ENCODE measurements at places on chromosomes 5 and 9. TPM values are rescaled to one million over a fixed set of nuclear protein-coding genes. Genes with fewer than 3 reads are reported as not detected.

GRXCR2 gene
- total RNA-seq = not detected

SHOC1 gene
- not detected for total RNA-seq

DMRT2 gene
- total RNA-seq = 18.8 TPM

SPINK7 gene
- not detected for total RNA-seq

C1QTNF3 gene
- 3.2 TPM for total RNA-seq

FOXI1 gene
- not detected for total RNA-seq

CACNA1B gene
- total RNA-seq = 2.4 TPM

GRCh38 chr5:132063090-132063911, 2.8 kb downstream of the IL3 start:
- H3K27me3 ChIP-seq = no peaks in the 10 kb centered on the region
- no peak overlapping the region for H3K27ac ChIP-seq
- H3K4me1 ChIP-seq = no peaks in the 10 kb centered on the region
- H3K36me3 ChIP-seq = no peaks in the 10 kb centered on the region

GRCh38 chr5:137341831-137342230, 157.3 kb downstream of the SPOCK1 start:
- H3K27ac ChIP-seq = no peak overlapping the region
- H3K4me1 ChIP-seq = peaks cover 3% of the 10 kb centered on the region
- no peak overlapping the region for H3K4me3 ChIP-seq
- DNase-seq = no peak
- no peaks in the 10 kb centered on the region for H3K36me3 ChIP-seq
- H3K27me3 ChIP-seq = peaks cover 7% of the 10 kb centered on the region

GRCh38 chr9:121566481-121567465, 67.1 kb upstream of the GGTA1 start:
- no peak for DNase-seq
- H3K27me3 ChIP-seq = peaks cover 9% of the 10 kb centered on the region
- H3K27ac ChIP-seq = peak overlapping the region; percentile 12
- peaks cover 41% of the 10 kb centered on the region for H3K4me1 ChIP-seq
- peak overlapping the region; percentile 71 for H3K4me3 ChIP-seq
- no peaks in the 10 kb centered on the region for H3K36me3 ChIP-seq

DNA sequence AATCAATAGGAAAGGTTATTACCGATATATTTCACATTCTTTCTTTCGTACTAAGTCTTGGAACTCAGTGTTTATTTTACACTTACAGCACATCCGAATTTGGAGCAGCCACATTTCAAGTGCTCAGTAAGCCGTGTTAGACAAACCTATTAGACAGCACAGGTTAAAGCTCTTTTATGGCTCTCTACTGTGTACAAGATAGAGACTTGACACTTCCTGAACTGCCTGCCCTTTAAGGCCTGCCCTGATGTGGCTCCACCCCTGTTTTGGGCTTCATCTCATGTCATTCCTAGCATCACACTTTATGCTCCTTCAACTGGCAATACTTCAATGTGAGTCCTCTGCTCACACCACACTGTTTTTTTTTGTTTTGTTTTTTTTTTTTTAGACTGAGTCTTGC, 23.5 kb upstream of the SUSD1 start:
- no peak overlapping the region for H3K4me3 ChIP-seq
- DNase-seq = no peak
- H3K4me1 ChIP-seq = no peaks in the 10 kb centered on the region
- H3K27ac ChIP-seq = no peak overlapping the region
- H3K36me3 ChIP-seq = peaks cover 17% of the 10 kb centered on the region

GRCh38 chr5:118478852-118479251, 509.5 kb downstream of the DTWD2 start:
- no peak for DNase-seq
- H3K36me3 ChIP-seq = no peaks in the 10 kb centered on the region
- H3K4me3 ChIP-seq = no peak overlapping the region
- H3K4me1 ChIP-seq = no peaks in the 10 kb centered on the region
- H3K27ac ChIP-seq = no peak overlapping the region
- H3K27me3 ChIP-seq = no peaks in the 10 kb centered on the region

GRCh38 chr5:58544926-58545325, 37.9 kb upstream of the RAB3C start:
- H3K27ac ChIP-seq = no peak overlapping the region
- H3K36me3 ChIP-seq = no peaks in the 10 kb centered on the region
- H3K4me1 ChIP-seq = no peaks in the 10 kb centered on the region
- no peak for DNase-seq
- no peaks in the 10 kb centered on the region for H3K27me3 ChIP-seq

- no peaks in the 10 kb centered on the region for H3K27me3 ChIP-seq
- H3K4me3 ChIP-seq = no peak overlapping the region
- peaks cover 18% of the 10 kb centered on the region for H3K4me1 ChIP-seq
- no peak overlapping the region for H3K27ac ChIP-seq
- no peaks in the 10 kb centered on the region for H3K36me3 ChIP-seq
Observed at GRCh38 chr9:114696814-114697544, 15.0 kb upstream of the TEX48 start.

DNA sequence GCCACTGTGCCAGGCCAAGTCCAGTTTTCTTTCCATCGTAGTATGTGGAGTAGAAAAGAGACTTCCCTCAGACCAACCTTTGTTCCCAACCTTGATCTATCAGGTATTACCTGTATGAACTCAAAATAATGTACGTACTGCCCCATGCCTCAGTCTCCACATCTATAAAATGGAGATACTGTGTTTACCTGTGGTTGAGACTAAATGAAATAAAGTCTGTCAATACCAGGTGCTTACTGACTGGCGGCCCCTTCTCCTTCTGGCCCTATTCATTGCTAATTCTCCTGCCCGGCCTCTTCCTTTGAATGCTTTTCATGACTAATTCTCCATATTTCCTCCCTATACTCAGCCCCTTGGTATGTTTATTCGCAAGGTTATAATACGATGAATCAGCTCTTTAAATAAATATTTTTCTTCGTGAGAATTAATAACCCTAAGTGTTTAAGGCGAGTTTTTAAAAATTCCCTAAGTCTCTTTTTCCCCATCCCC, 89.6 kb upstream of the BASP1 start:
- H3K4me3 ChIP-seq = no peak overlapping the region
- H3K27ac ChIP-seq = no peak overlapping the region
- no peak for DNase-seq
- H3K36me3 ChIP-seq = no peaks in the 10 kb centered on the region
- H3K4me1 ChIP-seq = peaks cover 19% of the 10 kb centered on the region

- H3K36me3 ChIP-seq = no peaks in the 10 kb centered on the region
- DNase-seq = no peak
- H3K27me3 ChIP-seq = peaks cover 3% of the 10 kb centered on the region
Observed at GRCh38 chr5:40801771-40802562, 3.8 kb upstream of the PRKAA1 start.

GRCh38 chr5:72191404-72191803, 84.1 kb downstream of the MAP1B start:
- H3K4me3 ChIP-seq = no peak overlapping the region
- DNase-seq = no peak
- peaks cover 54% of the 10 kb centered on the region for H3K36me3 ChIP-seq
- H3K4me1 ChIP-seq = peaks cover 16% of the 10 kb centered on the region
- no peak overlapping the region for H3K27ac ChIP-seq

DNA sequence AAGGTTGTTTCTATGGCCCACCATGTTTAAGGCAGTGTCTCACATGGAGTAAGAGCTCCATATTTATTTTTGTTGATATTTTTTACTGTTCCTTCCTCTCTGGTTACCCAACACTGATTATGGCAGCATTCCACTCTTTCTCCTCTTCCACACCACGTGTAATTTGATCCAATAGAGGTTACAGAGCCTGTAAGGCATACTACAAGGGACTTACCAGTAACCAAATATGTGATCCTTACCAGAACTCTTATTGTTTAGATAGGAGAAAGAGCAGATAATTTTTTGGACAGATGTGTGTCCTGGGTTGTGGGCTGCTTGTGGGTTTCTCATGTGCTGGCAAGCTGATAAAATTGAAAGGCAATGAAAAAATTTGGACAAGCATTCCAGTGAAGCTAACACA, 261.3 kb downstream of the TMEM167A start:
- no peak overlapping the region for H3K4me3 ChIP-seq
- no peak for DNase-seq
- no peak overlapping the region for H3K27ac ChIP-seq
- no peaks in the 10 kb centered on the region for H3K36me3 ChIP-seq
- H3K27me3 ChIP-seq = no peaks in the 10 kb centered on the region

GRCh38 chr9:16521868-16522411, 348.5 kb downstream of the BNC2 start:
- peaks cover 28% of the 10 kb centered on the region for H3K4me1 ChIP-seq
- H3K36me3 ChIP-seq = no peaks in the 10 kb centered on the region
- peak overlapping the region; percentile 82 for H3K27ac ChIP-seq
- no peak for DNase-seq

GRCh38 chr9:128276574-128277270, 646 bp downstream of the SWI5 start:
- H3K4me3 ChIP-seq = peak overlapping the region; percentile 94
- no peaks in the 10 kb centered on the region for H3K27me3 ChIP-seq
- H3K4me1 ChIP-seq = peaks cover 32% of the 10 kb centered on the region

DNA sequence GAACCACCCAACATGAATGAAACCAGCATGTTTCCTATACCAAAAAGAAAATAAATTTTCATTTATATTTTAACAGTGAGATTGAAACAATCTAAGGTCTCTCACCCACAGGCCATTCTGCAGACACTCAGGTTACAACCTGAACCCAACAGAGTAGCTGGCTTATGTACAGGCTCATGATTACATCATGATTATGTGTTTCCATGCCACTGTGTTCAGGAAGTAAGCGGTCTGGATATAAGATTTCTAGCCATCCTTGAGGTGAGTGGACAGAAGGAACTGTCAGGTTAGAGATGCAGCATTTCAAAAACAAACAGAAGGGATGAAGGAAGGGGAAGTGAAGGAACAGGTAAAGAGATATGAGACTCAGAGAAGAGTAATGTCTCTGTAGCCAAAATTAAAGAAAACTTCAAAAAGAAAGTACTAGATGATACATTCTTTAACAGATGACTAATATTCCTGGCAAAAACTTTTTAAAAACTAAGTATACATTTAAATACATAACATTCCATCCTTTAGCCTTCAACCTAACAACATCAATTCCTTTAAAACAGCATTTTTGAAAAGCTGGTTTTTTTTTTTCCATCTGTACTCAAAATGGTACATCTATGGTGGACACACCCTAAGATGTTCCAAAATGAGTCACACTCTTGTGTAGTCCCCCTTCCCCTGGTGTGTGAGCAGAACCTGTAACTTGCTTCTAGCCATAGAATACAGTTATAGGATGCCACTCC, 119.8 kb downstream of the LPAR1 start:
- peaks cover 7% of the 10 kb centered on the region for H3K36me3 ChIP-seq
- H3K4me3 ChIP-seq = no peak overlapping the region
- H3K4me1 ChIP-seq = peaks cover 5% of the 10 kb centered on the region
- DNase-seq = no peak
- no peak overlapping the region for H3K27ac ChIP-seq

DNA sequence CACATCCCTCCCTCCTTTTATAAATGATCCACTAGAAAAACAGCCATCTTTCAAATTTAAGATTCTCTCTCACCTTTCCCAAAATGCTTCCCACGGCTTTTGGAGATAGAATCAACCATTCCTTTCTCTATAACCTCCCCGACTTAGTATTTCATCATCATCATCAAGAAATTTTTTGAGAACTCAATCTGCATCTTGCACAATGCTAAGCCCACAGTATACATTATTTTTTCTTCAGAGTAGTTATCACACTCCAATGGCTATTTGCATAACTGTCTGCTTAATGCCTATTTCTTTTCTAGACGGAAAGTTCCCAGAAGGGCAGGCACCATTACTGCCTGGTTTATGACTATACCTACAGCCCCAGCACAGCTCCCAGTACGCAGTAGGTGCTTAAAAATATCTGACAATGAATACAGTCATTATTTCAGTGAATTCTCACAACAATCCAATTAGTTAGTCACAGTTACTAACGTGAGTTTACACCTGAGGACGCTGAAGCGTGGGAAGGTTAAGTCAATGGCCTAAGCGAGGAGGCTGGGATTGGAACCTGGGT, 212.7 kb downstream of the TTLL11 start:
- H3K27ac ChIP-seq = no peak overlapping the region
- peaks cover 41% of the 10 kb centered on the region for H3K4me1 ChIP-seq
- peaks cover 27% of the 10 kb centered on the region for H3K27me3 ChIP-seq
- no peaks in the 10 kb centered on the region for H3K36me3 ChIP-seq

DNA sequence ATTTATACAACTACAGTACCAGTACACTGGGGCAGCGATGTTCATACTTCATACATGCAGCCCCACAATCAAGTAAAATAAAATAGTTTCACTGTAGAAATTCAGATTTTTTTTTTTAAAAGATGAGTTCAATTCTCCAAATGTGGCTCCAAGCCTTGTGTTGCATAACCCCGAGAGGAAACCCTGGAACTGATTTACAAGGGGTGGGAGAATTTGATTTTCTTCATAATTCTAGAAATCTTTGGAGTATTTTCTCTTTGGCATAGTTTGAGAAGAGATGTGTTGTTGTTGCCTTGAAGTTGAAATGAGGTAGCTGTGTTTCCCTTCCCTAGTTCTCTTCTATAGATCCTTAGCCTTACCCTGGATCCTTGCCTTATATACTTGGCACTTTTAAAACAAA, 3.1 kb downstream of the RHOBTB3 start:
- no peaks in the 10 kb centered on the region for H3K27me3 ChIP-seq
- peaks cover 18% of the 10 kb centered on the region for H3K36me3 ChIP-seq
- H3K4me1 ChIP-seq = peaks cover 43% of the 10 kb centered on the region
- no peak for DNase-seq

DNA sequence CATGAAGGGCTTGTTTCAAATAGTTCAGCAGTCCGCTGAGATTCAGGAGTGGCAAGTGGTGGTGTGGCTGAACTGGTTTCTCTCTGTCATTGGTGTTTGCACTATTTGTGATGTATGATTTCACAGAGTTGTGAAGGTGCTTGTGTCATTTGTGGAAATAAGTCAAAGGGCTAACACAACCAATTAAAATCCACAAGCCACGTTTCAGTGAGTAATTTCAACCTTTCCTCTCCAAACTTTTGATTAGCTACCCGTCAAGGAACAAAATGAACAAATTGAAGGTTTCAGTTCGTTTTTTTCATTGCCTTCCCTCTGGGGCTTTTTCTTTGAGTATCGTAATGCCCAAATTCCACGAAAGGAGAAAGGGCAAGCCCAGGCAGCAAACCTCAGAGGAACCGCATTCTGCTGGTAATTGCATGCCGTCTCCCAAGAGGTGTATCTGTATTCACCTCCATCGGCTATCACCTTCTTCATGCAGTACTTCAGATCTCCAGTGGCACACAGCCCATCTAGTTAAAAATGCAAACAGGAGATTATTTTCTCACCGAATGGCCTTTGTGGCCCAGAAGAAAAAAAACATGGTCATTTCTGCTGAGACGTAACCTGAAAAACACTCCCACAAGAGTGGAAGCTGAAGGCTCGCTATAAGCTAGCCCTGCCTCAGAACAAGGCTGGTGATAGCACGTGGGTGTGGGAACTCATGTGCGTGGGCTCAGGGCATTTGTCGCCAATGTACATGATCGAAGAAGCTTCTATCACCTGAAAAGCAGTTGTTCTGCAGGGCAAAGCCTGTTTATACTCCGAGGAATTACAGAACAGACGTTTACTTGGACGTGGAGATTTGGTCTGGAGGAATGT, 197.1 kb downstream of the NR3C1 start:
- H3K27me3 ChIP-seq = no peaks in the 10 kb centered on the region
- H3K4me3 ChIP-seq = peak overlapping the region; percentile 63
- peaks cover 5% of the 10 kb centered on the region for H3K36me3 ChIP-seq

DNA sequence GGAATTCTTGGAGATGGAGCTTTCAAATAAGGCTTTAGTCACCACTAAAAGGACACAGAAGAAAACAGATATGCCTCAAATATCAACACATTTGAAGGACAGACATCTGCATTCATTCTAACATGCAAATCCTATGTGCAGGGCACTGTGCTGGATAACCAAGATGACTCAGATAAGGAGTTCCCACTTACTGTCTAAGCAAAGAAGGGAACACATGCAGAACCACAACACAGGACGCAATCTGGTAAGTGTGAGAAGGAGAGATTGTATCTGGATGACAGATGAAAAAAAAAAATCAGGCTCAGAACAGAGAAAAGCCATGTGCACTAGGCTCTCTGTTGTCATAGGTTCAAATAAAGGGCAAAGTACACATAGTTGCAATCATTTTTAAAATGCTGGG, 42.5 kb downstream of the ELAVL2 start:
- no peak overlapping the region for H3K4me3 ChIP-seq
- no peaks in the 10 kb centered on the region for H3K36me3 ChIP-seq
- peaks cover 10% of the 10 kb centered on the region for H3K4me1 ChIP-seq
- no peak for DNase-seq
